ENCODE measurements at places on chromosomes 11 and 22.
A peak's percentile ranks its signal among the peaks of the same experiment; 100 is the strongest.

DNA sequence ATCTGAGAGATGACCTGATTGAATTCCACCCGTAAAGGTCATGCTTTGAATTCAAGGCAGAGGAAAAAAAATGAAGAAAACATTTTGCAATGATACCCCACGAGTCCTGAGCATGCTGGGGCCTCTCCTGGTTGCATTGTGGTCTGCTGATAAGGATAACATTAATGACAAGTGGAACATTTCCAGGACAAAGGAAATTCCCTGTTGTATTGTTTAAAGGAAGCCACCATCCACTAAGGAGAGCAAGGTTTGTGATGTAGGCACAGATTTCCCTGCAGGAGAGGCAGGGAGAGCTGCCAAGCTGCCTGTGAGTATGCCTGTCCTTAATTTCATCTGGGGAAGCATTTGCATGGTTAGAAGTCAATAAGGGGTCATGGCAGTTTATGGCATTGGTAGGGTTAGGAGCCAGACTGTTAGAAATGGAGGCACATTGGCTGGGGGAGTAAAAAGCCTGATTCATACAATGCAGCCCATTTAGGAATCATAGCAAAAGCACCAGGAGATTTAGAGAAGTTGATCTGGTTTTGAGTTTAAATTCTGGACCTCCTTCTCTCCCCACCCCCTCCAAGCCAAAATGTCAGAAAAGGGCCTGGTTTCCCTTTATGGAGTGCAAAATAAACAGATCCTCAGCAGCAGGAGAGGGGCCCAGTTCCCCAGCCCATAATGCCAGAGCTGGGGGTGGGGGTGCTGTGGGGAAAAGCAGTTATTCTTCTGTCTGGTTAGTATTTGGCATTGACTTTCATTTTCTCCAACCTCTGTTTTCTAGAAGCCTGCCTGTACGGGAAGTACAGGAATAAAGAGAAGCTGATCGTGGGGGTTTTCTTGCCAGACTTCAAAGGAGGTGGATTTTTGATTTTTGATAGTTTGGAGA is 22.1 kb downstream of the FLI1 start:
- peak; percentile 71 for DNase-seq

DNA sequence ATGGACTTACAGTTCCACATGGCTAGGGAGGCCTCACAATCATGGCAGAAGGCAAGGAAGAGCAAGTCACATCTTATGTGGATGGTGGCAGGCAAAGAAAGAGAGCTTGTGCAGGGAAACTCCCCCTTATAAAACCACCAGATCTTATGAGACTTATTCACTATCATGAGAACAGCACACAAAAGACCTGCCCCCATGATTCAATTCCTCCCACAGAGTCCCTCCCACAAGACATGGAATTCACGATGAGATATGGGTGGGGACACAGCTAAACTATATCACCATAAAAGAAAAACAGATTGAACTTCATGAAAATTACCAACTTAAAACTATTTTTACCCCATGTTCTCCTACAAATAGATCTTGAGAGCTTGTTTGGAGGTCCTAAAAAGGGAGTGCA is 19.6 kb downstream of the ENTHD1 start:
- peak; percentile 44 for DNase-seq

GRCh38 chr11:94027210-94027609 is 6.1 kb downstream of the HEPHL1 start:
- DNase-seq, result no peak

- DNase-seq, result no peak
Measured at GRCh38 chr11:9657531-9657930, 6.3 kb upstream of the SWAP70 start.

GRCh38 chr11:3230636-3231549 is 1.3 kb downstream of the MRGPRE start:
- no peak for DNase-seq

DNA sequence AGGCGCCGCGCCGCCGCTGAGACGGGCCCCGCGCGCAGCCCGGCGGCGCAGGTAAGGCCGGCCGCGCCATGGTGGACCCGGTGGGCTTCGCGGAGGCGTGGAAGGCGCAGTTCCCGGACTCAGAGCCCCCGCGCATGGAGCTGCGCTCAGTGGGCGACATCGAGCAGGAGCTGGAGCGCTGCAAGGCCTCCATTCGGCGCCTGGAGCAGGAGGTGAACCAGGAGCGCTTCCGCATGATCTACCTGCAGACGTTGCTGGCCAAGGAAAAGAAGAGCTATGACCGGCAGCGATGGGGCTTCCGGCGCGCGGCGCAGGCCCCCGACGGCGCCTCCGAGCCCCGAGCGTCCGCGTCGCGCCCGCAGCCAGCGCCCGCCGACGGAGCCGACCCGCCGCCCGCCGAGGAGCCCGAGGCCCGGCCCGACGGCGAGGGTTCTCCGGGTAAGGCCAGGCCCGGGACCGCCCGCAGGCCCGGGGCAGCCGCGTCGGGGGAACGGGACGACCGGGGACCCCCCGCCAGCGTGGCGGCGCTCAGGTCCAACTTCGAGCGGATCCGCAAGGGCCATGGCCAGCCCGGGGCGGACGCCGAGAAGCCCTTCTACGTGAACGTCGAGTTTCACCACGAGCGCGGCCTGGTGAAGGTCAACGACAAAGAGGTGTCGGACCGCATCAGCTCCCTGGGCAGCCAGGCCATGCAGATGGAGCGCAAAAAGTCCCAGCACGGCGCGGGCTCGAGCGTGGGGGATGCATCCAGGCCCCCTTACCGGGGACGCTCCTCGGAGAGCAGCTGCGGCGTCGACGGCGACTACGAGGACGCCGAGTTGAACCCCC is 798 bp downstream of the BCR start:
- no peak for DNase-seq

- DNase-seq, result no peak
Measured at GRCh38 chr11:35853971-35854370, 89.9 kb upstream of the LDLRAD3 start.

DNA sequence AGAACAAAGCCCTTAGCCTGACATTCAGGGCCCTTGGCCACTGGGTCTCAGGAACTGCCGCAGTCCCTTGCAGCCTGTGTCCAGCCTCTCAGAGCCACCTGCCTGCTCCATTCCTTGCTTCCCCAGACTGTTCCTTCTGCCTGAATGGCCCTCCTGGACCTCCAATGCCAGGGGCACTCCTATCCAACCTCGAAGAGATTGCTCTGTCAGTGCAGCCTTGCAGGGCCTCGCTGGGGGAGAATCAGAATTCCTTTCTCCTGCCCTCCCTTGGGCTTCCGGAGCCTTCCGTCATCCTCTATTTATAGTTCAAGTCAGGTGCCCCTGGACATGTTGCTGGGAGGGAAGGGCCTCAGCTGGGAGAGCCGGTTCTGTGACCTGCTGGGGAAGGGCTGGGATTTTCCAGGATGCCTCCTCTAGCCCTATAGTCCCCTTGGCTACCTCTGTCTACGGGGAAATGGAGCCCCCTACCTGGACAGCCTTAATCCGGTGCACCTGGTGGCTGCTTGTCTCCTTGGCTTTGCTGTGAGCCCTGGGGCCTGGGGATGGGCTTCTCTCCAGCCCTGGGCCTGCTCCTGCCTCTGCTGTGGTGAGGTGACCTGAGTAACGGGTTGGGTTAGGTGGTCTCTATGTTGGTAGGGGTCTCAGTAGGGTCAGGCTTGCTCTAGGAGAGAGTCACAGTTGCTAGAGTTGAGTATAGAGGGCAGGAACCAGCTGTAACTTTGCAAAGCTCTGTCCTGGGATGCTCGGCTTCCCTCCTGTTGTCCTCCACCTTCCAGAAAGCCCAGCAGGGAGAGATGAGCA is 45.9 kb upstream of the SYT7 start:
- DNase-seq, result no peak

- DNase-seq, result no peak
Measured at GRCh38 chr22:32831584-32831983, 30.1 kb downstream of the TIMP3 start.

DNA sequence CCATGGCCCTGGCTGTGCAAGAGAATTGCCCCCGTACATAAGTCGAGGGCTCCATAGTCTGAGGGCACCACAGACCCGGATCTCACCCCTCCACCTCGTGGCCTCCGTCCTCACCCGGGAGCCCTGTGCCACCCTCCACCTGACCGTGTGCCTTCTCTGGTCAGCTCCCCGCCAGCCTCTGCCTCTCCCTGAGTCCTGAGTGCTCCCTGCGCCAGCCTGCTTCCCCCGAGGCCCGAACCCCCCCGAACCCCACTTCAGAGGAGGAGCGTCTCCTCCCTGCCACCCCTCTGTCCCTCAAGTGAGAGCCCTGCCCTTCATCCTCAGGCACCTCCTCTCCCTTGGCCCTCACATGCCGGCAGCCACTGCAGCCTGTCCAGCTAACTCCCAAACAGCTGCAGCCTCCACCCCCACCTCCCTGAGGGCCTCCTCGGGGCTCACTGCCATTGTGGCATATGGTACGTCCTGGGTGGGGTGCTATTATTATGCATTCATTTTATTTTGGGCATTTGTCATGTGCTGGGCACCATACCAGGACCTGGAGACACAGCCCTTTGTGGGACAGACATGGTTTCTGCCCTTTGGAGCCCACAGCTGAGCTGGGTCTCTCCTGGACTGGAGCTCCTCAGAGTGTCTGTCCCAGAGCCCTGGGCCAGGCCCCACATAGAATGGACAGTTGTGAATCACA is 67.2 kb downstream of the MYO7A start:
- no peak for DNase-seq

GRCh38 chr11:13851691-13852090 is 110.8 kb upstream of the SPON1 start:
- DNase-seq, result no peak

DNA sequence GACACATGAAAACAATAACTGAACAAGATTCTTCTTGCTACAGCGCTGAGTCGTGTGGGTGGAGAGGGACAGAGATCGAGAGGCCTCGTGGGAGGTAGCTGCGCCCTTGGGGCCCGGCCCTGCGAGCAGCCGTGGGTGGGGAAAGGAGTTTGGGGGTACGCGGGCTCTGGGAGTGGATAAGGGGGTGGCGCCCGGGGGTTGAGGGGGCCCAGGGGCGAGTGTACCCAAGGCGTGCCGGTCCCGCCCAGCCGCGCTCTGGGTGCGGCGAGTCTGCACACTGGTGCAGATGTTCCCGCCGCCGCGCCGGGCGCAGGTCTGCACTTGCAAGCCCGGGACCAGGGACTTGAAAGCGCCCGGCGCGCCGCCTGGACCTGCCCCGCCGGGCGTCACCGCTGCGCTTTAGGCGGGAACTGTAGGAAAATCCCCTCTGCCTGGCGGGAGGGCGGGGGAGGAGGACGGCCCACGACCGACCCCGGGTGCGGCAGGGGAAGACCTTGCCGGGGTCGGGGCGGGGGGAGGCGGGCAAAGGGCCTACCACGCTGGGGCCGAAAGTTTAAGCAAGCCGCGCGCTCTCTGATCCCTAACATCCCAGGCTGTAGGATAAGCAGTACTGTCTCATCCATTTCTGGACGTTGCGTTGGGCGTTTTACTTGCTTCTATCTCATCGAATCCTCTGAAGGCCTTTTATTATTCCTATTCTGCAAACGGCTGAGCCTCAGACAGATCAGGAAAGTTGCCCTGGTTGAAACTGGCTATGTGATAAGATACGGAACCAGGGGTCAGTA is 1.4 kb upstream of the KREMEN1 start:
- DNase-seq, result no peak

DNA sequence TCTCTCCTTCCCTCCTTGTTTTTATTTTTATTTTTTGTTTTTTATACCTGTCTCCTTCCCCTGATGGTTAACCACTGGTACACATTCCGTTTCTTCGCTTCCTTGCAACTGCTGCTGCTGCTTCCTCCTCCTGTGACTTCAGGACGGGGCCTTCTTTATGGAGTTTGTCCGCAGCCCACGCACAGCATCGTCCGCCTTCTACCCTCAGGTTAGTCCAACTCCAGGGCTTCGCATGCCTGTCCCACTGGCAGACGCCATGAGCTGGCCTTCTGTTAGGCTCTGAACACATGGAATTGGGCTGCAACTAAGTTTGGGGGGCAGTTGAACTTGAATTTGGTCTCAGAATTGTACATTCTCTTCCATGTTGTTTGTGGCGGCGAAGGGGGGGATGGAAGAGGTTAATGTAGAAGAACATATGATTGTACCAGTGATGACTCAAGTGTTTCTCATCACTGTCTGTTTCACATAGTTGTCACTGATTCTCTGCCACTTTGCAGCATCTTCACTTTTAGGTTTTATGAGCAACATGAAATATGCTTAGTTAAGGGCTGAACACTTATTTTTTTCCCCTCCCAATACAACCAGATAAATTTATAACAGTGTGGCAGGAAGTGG is 83.0 kb upstream of the YWHAH start:
- no peak for DNase-seq

- no peak for DNase-seq
Measured at GRCh38 chr22:30132290-30132996, 52.2 kb downstream of the HORMAD2 start.

DNA sequence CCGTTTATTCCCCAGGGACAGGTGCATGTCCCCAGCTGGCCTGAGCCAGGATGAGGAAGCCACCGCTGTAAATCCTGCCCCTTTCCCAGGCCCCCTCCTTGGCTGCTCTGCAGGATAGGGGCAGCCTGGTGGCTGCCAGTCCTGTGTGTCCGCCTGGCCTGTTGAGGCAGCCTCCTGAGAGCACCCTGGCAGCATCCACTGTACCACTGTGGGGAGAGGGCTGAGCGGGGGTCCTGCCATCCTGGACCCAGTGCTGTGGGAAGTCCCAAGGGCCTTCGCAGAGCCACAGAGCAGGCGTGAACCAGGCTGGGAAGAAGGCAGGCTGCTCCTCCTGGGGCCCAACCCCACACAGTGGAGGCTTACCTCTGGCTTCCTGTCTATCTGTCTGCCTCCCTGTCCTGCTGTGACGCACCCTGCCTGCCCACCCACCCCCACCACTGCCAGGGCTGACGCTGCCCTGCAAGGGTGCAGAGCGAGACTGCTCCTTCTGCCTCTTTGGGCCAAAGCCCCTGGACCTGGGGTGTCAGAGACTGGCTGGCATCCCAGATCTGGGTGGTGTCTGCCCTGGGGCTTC is 8.4 kb downstream of the KCTD17 start:
- no peak for DNase-seq

DNA sequence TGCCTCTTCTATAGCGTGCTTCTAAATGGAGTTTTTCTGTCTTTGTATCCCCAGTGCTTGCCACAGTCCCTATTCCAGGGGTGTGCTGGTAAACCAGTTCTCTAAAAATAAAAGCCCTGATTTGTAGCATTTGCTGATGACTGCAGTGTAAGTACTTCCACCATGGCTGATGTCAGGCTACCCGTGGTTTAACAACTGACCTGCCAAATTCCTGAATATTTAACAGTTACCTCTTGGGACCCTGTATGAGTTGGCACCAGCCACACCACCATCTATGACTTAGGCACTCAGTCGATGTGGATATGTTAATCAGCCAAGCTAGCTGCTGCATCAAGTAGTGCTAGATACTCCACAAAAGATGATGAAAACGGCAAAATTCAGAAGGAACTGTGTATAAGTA is 94.0 kb upstream of the MTNR1B start:
- DNase-seq, result no peak

DNA sequence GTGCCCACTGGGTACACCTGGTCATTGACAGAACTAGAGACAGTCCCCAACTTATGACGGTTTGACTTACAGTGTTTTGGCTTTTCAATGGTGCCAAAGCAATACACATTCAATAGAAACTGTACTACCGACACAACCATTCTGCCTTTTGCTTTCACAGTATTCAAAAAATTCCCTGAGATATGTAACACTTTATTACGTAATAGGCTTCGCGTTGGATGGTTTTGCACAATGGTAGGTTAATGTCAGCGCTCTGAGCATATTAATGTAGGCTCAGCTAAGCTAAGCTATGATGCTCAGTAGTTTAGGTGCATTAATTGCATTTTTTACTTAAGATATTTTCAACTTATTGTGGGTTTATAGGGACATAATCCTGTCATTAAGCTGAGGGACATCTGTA is 105.1 kb upstream of the B3GAT1 start:
- DNase-seq, result no peak

- DNase-seq, result no peak
Measured at GRCh38 chr11:116366980-116367645, 405.7 kb downstream of the BUD13 start.

GRCh38 chr22:43564859-43565258 is 153.0 kb downstream of the MPPED1 start:
- DNase-seq, result no peak
